CMK (cell line): ENCODE measurements at places on chromosomes 12 and 14.

DNA sequence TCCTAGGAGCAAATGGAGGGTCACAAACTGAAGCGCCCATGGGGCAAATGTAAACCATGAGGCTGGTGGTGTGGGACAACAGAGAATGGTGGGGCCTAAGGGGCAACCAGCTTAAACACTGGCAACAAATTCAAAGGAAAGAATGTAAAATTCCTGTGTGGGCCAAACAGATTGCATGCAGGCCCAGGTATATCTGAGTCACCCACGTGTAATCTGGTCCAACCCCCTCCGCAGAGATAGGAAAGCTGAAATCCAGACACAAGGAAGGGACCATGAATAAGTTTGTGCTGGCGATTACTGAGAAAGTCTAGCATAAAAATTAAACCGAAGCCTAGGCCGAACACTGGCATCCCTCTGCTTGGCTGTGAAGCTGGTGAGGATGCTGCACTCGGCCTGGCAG is 71.6 kb downstream of the ITPK1 start:
- no peak for DNase-seq

DNA sequence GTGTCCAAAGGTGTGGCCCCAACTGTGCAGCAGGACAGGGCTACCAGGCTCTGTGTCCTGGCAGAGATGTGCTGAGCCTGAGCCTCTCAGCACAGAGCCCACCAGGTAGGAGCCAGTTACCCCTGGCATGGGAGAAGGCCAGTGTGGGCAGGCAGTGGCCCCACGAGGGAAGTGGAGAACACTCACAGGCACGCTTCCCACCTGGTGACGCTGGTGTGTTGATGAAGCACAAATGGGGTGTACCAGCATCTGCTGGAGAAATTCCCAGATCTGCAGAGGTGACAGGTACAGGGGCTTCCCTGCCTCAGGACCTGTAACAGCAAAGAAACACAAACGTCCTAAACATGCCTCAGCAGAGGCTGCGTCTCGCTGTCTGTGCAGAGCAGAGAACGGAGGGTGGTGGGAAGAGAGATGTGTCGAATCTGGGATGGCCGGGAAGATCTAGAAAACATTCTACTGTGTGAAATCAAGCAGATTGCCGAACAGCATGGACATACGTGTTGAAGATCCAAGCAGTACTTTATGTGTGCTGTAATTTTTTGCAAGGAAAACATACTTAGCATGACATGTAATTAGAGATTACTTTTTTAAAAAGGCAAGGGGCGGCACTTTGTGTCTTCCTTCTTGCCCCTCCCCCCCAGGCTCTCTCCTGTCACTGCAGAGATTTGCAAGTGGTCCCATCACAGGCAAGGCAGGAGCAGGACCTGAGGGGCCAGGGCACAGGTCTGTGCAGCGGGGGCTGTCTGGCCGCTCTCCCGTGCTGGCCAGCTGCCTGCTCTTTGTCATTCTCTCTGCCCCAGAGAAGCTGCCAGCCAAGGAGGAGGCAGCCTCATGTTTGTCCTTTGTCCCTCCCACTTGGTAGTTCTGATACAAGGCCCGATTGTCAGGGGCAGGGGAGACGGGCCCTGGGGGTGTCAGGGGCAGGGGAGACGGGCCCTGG is 17.3 kb downstream of the HIP1R start:
- no peak for DNase-seq

DNA sequence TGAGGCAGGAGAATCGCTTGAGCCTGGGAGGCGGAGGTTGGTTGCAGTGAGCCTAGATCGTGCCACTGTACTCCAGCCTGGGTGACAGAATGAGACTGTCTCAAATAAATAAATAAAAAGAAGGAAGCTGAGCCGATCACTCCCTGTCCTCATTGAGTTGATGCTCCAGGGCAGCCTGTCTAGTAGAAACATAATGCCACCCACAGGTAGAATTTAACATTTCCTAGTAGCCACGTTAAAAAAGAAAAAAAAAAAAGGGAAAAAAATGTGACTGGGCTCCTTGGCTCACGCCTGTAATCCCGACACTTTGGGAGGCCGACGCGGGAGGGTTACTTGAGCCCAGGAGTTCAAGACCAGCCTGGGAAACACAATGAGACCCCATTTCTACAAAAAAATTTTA is 135.7 kb downstream of the SCARB1 start:
- no peak for DNase-seq

DNA sequence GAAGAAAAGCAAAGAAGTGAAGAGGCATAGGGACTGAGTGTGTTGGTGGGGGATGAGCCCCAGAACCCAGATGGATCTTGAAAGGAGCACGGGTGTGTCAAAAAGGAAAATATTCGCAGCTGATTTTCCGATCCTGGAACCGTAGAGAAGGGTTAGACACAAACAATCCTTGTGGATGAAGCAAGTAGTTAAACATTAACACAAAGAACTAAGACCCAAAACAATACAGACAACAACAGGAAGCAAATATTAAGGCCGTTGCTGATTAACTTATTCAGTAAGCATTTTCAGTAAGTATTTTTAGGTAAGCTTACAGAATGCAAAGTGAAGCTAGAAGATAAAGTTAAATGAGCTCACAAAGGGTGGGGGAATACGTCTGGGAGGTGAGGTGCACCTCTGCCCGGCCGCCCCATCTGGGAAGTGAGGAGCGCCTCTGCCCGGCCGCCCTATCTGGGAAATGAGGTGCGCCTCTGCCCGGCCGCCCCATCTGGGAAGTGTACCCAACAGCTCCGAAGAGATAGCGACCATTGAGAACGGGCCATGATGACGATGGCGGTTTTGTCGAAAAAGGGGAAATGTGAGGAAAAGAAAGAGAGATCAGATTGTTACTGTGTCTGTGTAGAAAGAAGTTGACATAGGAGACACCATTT is 62.8 kb upstream of the PRB2 start:
- DNase-seq: no peak

- DNase-seq: no peak
Measured at GRCh38 chr12:108097160-108097911, 31.8 kb upstream of the WSCD2 start.

DNA sequence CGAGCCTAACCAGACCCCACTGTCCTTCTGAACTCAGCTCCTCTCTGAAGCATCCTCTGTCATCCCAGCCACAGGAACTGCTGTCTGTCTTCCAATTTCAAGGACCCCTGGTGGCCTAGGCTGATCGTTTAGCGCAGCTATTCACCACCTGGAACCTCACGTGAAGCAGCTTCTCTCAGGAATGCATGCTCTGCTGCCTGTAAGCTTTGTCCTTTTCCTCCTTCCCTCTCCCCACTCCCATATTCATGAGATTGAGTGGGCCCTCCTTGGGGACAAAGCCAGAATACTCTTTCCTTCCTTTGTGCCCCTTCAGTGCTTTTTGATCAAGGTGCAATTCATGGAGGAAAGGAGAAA is 17.2 kb downstream of the DPF3 start:
- no peak for DNase-seq

- DNase-seq: no peak
Measured at GRCh38 chr12:111063295-111064026, 143.1 kb upstream of the MYL2 start.

DNA sequence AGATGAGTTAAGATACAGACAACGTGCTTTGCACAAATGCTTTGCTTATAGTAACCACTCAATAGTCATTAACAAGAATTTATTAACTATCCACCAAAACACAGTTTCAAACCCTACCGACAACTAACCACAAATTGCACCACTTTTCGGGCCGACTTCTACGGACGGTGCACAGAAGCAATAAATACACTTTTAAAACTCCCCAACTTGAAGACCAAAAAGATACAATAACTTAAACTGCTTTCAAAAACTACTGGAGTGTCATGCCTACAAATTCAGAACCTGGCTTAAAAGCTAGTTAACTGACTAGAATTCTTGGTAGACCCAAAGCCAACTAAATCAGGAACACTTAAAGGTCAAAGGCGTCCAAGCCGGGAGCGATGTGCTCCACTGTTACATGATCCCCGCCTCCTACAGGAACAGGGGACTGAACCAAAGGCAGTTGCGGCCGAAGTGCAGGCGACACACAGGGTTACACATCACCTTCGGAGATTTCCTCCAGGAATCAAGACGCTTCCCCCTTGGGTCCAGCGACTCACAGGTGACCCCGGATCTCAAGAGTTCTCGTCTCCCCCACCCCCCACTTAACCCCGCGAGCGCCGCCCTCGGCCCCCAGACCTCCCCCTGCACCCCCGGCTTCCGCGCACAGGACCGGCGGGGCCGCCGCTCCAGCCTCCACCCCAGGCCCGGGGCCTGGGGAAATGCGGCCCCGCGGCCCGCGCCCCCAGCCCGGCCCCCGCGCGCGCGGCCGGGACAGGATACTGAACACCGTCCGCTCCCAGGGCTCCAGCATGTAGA is 507 bp downstream of the SPTSSA start:
- no peak for DNase-seq

DNA sequence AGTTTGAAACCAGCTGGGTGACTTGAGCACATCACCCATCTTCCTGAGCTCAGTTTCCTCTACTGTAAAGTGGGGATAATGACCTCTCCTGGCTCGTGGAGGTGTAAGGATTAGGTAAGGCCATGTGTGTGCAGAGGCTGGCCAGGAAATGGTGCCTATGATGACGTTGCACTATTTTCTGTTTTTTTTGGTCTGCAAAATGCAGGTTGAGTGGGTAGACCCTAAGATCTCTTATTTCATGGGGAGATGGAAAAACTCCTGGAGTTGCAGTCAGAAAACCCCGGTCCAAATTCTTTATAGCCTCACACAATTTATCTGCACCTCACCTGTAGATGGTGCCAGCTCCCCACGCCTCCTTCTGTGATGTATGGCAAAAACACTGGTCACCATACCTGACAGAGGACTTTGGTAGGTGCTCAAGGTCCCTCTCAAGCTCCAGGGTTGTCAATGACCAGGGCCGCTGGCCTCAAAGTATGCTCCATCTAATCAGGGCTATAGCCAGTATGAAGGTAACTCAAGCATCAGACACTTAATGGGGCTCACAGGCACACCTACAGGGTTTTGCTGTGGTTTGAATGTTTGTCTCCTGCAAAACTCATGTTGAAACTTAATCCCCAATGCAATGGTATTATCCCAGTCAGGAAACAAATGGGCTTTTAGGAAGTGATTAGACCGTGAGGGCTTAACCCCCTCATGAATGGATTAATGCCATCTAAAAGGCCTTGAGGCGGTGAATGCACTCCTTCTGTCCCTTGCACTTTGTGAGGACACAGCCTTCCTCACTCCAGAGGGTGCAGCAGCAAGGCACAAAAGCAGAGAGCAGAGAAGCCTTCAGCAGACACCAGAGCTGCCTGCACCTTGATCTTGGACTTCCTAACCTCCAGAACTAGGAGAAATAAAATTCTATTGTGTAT is 17.6 kb downstream of the C14orf132 start:
- no peak for DNase-seq

DNA sequence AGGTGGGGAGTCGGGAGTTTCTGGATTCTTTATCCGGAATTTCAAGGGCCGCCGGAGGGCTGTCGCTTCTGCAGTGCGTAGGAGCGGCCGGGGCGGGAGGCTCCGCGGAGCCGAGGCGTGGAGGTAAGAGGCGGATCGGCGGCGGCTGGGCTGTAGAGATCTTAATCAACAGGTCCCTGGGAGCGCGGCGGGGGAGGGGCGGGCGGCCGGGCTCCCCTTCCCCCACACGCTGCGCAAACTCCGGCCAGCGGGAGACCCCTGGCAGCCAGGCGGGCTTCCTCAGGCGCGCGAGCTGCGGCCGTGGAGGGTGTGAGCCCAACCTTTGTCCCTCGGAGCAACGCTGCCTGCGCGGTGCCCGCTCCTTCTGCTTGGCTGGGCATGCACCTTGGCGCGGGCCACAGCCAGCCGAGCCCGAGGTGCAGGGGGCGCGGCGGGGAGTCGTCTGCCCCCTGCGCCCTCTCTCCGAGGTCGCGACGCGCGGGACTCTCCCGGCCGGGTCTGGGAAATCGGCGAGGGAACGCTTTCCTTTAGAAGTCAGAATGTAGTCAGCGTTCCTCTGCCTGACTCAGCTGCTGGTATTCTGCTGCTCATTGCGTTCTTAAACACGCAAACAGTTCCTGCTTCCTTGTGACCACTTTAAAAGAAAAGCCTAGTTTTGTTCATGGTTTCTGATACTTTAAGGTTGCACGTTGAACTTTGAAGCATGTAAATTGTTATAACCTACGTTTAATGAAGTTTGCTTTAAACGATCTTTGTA is at the start of gene PALS1:
PALS1 (plus strand) TSS at position 25 of the 757 bp plus-strand sequence. CDS start 37,736 bp downstream, outside the sequence.
- peak; percentile 63 for DNase-seq

- DNase-seq: no peak
Measured at GRCh38 chr12:15323480-15323879, 1.2 kb downstream of the PTPRO start.

DNA sequence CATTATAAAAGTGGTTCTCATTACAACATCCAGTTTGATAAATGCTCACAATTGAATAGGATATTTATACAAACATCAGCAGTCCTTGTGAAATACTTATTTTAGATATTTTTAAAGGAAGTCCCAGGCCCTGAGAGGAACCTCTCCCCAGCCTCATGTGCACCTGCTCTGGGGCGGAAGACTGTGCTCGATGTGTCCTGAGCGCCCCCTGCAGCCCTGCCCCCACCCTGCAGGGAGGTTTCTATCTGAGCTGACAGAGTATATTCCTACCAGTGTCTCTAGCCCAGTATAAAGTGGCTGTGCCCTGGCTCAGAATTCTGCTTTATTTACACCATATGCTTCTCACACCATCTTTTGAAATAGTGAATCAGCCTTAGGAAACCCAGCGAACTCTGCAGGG is 1349.1 kb downstream of the TMEM121 start:
- no peak for DNase-seq

DNA sequence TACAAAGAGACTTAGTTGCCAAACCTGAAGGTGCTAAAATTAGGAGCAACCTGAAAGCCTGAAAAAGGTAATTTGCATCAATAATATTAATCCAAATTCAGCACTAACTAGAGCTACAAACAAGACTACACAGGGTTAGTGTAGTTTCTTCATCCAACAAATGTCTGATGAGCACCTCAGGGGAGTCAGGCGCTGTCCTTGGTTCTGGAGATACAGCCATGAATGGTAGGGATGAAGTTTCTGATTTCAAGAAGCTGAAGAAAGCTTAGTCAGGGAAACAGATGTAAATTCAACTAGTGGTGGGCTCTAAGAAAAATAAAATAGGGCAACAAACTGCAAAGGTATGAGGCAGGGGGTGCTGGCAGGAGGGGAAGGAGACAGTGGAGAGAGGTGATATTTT is 266.3 kb downstream of the GLT1D1 start:
- no peak for DNase-seq

DNA sequence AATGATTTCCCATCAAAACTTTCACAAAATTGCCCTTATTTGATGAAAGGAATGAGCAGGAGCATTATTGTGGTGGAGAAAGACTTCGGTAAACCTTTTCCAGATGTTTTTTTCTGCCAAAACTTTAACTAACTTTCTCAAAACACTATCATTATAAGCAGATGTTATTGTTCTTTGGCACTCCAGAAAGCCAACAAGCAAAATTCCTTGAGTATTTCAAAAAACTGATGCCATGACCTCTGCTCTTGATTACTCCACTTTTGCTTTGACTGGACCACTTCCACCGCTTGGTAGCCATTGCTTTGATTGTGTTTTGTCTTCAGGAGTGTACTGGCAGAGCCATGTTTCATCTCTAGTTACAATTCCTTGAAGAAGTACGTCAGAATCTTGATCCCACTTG is 29.7 kb upstream of the RAB21 start:
- DNase-seq: no peak

DNA sequence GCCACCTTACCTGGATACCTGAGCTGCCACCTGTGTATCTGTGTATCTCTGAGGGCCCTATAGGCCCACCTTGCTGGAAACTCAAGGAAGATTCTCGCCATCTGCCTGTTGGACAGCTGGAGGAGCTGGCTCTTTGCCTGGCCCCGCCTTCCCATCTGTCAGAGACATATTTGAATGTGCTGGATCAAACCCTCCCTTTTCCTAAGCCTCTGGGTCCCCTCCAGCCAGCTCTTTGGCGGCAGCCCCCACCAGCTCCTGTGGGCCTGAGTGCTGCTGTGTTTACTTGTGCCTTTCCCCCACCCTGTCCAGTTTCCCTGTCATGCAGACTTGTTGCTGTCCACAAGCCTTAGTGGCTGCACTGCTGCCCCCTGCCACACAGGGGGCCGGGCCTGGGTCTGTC is 55.9 kb upstream of the SRSF5 start:
- no peak for DNase-seq
